ENCODE measurements at places on chromosomes 4 and X.

GRCh38 chr4:155615081-155615887, 51.4 kb upstream of the GUCY1A1 start:
- no peak for DNase-seq

GRCh38 chr4:108168671-108169523, at the start of gene LEF1:
Gene LEF1 (minus strand): TSS chr4:108168932. CDS start chr4:108167767, 1,165 bp downstream.
- no peak for DNase-seq

DNA sequence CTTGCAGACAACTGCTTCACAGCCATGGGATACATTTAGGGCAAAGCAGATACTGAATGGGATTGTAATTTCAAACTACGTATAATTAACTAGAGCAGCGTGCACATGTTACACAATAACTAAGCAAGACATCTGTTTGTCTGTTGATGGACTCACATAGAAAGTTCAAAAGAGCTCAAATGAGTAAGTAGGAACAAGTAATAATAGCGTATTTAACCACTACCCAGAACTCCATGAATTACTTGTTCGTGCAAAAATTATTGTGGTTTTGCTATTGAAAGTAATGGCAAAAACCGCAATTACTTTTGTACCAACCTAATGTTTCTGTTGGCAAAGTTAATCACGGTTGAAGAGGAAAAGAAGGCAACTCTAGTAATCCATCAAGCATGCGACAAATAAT, 825.4 kb downstream of the PCDH18 start:
- no peak for DNase-seq

DNA sequence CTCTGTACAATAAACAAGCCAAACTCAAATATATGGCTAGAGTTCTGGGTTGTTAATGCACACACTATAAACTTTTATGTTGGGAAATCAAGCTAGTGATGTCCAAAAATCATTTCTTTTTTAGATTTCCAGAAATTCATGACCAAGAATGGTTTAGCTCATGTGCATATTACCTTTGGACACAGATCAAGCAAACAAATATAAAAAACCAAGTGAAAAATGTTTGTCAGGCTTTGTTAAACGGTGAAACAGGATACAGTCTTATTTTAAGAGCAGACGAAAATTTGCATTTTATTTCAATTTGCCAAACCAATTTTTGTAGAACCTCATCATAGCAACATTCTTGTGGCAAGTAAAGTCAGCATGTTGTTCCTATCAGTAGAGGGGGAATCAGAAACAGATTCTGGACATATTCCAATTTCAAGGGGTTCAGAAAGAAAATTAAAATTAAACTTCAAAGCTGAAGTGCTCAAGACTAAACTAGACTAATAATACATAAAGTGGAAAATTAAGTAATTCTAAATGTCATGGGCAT, 413.6 kb downstream of the TRIML1 start:
- DNase-seq: no peak

DNA sequence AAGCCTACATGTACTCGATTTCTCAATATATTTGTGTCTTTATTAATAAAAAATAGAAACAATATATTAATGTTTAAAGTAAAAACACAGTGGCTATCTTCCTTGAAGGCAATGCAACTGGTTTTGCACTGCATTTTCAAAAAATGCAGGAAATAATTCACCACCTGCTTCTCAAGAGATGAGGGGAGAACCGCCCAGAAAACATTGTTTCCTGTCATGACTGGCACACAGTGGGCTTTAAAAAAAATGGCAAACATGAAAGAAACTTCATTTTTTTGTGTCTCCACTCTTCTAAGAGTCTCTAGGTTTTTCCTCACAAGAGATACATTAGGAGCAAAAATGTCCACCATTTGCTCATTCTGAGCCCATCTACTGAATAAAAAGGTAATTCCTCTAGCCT, 50.8 kb upstream of the C4orf50 start:
- DNase-seq: no peak

GRCh38 chr4:40409835-40410234, 74.7 kb downstream of the CHRNA9 start:
- DNase-seq: no peak

DNA sequence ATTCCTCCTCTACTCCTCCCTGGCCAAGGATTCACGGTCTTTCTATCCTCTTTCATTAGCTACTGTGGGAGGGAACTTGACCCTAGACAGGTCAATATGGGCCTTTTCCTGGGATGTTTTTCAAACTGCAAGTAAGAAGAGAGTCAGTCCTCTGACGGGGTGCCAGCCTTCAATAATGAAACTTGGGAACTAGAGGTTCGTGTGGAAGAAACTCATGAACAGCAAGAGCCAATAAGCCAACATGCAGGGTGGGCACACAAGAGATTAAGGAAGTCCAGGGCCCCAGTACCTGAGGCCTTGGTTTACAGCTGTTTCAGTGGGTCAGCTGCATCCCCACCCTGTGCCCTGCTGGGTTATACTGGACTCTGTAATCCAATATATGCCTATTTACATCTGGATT, 49.3 kb downstream of the LIMCH1 start:
- DNase-seq: no peak

DNA sequence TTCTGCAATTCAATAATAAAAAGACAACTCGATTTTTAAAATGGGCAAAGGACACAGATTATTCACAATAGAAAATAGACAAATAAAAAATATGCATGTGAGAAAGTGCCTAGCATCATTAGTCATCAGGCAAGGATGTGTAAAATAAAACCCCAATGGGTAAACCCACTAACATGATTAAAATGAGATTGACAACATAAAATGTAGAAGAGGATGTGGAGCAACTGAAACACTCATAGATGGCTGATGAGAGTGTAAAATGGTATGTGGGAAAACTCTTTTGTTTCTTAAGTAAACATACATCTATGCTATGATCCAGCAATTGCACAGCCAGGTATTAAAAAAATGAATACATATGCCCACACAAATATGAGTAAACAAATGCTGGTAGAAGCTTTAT, 177.6 kb downstream of the IQCM start:
- DNase-seq: no peak

DNA sequence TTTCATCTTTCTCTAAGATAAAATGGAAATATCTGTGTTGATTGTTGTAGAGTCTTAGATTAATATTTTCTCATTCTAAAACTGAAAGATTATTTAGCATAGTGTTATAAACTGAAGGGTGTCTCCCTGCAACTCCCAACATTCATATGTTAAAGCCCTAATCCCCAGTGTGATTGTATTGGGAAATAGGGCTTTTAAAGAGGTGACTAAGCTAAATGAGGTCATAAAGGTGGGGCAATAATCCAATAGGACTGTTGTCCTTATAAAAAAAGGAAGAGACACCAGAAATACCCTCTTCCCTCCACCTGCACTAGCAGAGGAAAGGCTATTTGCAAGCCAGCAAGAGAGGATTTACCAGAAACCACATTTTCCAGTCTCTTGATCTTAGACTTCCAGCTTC, 1626.4 kb downstream of the C4orf33 start:
- DNase-seq: no peak

DNA sequence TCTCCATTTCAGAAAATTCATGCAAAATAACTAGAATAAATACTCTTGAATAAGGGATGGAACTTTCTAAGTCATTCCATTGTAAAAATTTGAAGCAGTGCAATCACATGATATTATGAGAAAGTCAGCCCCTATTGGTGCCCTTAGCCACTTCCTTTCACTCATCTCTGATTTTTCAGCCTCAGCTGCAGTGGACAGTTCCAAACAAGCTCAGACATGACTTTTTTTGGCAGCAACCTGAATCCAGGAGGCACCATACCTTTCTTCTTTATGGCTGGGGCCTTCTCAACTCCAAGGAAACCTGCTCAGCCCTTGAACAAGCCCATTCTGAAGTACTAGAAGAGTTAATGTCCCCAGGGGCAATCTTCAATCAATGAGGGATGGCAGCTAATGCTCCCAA, 40.5 kb downstream of the MAPK10 start:
- DNase-seq: no peak

DNA sequence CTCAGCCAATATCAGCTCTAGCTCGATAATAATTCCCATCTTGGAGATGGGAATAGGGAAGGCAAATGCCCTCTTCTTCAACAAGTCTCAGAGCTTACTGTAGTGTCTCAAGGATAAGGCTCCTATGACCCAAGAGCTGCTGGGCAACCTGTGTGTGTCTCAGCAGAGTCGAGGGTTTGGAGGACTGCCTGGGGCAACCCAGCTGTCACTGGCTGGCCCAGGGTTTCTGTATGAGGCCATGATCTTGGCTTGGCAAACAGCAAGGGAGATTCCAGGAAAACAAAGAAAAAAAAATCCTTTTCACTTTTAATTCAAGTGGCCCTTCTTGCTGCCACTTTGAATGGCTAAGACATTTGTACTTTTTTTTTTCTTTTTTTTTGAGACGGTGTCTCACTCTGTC, 34.4 kb downstream of the TMSB4X start:
- no peak for DNase-seq

DNA sequence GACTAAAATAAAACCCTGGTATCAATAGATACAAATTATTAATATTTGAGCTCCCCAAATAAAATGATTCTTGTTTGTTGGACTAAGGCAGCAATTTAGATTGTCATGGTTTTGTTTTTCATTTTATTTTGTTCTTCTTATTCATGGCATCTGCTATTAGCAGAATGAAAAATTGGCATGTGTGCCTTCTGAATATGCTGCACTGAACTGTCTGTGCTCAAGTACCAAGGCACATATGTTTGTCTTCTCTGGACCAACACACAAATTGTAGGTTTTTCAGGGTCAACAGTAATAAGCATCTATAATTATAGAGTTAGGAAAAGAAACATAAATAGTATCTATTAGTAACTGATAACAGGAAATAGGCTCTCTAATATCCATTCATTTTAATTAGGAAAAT, 121.1 kb downstream of the BANK1 start:
- no peak for DNase-seq

- DNase-seq: no peak
These were observed 1.4 kb downstream of the IL9R start for GRCh38 chrX:155998761-155999510.

DNA sequence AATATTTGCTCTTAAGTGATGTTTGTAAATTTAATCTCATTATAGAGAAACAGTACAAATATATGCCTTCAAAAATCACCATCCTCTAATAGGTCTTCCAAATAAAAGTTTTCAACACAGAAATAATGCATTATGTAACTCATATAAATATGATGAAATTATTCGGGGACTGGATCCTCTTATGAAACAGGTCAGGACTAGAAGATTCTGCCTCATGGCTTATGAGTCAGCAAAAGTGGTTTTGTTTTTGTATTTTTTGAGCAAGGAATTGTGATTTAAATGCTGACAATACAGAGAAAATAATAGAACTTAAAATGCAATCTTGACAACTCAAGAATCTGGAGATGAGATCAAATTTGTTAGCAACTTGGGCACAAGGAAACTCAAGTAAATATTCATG, 179.7 kb upstream of the NDP start:
- no peak for DNase-seq

GRCh38 chr4:165715989-165716388, 157.0 kb upstream of the TLL1 start:
- DNase-seq: no peak

GRCh38 chr4:87387237-87387636, 3.8 kb downstream of the HSD17B11 start:
- DNase-seq: no peak

- no peak for DNase-seq
These were observed 52.5 kb downstream of the F11 start for GRCh38 chr4:186318481-186318880.

DNA sequence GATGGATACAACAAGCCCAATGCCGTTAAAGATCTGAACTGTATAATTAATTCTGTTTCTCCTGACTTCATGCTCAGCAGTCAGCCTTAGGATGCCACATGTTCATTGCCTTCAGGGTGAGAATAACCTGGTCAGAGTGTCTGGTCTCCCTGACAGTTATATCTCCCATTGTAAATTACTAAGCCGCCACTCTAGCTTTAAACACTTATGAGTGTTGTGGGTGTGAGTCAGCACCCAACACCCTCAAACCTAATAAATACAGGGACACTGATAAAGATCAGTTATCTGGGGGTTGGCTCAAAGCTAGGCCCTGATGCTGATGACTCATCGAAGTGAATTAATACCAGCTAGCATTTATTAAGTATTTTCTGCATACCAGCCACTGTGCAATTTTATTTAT, 64.9 kb upstream of the DYNLT3 start:
- no peak for DNase-seq

DNA sequence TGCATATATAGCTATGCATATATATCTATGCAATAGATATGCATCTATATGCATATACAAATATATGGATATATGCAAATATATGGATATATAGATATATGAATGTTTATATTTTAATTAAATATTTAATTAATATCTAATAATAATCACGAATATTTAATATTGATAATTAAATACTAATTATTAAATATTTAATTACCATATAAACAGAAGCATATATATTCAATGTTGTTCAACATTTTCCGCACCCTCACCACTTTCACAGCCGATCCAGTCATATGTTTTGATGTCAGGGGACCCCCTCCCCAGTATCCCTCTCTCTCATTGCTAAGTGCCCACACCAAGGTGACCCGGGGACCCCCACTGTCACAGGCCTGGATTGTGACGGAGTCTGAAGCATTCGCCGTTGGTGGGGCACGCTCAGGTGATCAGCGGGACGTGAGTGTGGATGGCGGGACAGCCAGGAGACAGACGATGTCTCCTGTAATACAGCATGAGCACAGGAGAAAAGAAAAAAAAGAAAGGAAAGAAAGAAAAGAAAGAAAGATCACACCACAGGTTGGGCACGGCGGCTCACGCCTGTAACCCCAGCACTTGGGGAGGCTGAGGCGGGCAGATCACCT, 199.7 kb downstream of the CRLF2 start:
- DNase-seq: no peak

GRCh38 chr4:167234316-167234881, at the start of gene SPOCK3:
Gene SPOCK3 (minus strand): TSS chr4:167234494.
- DNase-seq: no peak

- DNase-seq: no peak
These were observed 7.0 kb upstream of the FRYL start for GRCh38 chr4:48787056-48787455.

DNA sequence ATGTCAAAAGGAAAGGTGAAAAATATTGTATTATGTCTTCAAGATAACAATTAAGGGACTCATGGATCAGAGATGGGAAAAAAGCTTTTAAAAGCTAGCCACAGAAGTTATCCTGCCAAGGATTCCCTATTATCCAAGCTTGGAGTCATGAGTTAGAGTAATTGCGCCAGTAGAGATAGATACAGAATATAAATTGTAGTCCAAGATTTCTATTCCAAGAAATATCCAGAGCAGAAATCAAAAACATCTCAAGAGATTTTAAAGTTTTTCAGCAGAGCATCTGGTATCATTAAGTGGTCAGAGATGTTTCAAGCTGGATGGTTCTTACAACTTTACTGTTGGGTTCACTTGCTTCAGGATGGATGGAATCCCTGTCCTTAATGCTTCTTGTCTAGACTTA, 186.7 kb downstream of the PCDH18 start:
- no peak for DNase-seq

GRCh38 chr4:3677748-3678070, 88.5 kb upstream of the ADRA2C start:
- no peak for DNase-seq

All from NCI-H1436 treated with DMSO at 0.1 percent for 48 hours (cell line).